ENCODE measurements at places on chromosomes 6 and 20.

- DNase-seq: no peak
Measured at GRCh38 chr6:96878143-96878542, 19.5 kb downstream of the NDUFAF4 start.

DNA sequence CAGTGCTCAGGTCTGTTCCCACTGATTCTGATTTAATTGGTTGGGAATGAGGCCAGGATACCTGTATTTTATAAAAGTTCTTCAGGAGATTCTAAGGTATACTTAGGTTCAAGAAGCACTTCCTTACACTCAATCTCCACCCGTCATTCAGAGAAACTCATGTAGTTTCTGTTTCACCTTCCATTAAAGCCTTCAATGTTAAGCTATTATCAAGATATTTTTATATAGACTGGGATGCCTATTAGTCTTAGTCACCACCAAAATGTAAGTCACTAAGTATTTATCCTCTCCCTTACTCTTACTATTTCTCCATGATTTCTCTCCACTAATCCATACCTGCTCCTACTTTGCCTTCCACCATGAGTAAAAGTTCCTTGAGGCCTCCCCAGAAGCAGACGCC lies 38.1 kb upstream of the GCLC start:
- no peak for DNase-seq

DNA sequence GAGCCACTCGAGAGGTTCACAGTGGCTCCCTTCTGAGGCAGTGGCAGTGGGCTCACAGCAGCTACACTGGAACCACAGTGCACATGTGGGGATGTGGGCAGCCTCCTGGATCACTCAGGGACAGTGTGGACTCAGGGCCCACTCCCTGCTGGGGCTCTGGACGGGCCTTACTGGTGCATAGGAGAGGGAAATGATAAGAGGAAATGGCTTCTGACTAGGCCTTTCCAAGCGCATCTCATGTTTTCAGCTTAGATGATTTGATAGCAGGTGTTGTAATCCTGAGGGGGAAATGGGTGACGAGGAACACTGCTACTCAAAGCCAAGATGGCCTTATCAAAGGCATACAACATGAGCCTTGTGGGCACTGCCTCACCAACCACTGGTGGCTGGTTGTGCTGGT lies 44.0 kb downstream of the PANK2 start:
- DNase-seq: no peak

DNA sequence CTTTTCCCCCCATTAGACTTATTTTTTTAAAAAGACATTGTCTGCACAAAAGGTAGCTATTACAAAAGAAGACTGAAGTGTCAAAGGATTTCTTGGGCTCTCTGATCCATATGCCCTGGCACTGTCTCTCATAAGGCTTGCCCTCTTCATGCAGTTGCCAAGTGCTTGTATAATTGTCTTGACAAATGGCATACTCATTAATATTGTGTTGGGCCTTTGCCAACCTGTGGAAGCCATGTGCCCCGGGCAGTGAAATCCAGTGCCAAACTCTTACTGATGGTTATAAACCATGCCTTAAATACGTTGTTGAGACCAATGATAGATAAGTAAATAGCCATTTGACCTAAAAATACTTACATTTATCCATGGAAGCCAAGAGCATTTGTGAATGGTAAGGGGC lies 98.1 kb downstream of the FARS2 start:
- DNase-seq: no peak

DNA sequence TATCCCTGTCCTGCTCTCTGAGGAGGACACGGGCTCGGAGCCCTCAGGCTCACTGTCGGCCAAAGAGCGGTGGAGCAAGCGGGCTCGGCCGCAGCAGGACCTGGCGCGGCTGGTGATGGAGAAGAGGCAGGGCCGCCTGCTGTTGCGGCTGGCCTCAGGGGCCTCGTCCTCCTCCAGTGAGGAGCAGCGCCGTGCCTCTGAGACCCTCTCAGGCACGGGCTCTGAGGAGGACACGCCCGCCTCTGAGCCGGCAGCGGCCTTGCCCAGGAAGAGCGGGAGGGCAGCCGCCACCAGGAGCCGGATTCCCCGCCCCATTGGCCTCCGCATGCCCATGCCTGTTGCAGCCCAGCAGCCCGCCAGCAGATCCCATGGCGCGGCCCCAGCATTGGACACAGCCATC lies 14.2 kb upstream of the SLC22A7 start:
- no peak for DNase-seq

DNA sequence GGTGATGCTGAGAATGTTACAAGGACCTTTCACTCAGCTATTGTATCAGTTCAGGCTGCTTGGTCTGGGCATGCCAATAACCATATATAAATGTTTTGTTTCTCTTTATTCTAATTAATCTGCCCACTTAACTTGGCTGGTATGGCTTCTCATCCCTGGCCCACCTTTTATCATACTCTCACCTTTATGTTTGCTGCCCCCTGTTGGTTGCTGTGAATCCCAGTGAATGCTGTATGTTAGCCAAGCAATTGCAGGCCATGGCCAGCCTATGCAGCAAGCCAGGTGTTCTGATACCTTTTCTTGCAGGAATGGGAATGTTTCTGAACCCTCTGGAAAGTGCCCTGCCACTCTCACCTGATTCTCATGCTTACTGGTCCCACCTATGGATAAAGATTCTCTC lies 54.6 kb downstream of the PCSK2 start:
- no peak for DNase-seq

DNA sequence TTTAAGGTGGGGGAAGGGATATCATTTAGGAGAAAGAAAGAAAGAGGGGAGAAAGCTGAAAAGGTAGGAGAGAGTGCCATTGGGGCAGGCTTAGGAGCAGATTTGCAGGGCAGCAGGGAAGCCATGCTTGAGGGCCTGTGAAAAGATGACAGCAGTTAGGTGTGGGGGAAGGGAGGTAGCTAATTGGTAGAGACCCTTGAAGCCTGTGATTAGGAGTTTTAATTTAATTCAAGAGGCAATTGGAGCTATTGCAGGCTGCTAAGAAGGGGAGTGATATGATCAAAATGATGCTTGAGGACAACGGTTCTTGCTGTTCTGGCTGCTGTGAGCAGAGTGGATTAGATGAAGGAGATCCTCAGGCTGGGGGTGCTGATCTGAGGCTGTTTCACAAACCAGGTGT lies 24.5 kb upstream of the SEC63 start:
- DNase-seq: no peak

- no peak for DNase-seq
Measured at GRCh38 chr6:156821707-156822106, 44.5 kb downstream of the ARID1B start.

- DNase-seq: peak; percentile 57
Measured at GRCh38 chr6:3848925-3849605, at the start of gene FAM50B. FAM50B (plus strand) TSS chr6:3849373; CDS start chr6:3849812, 439 bp downstream.

DNA sequence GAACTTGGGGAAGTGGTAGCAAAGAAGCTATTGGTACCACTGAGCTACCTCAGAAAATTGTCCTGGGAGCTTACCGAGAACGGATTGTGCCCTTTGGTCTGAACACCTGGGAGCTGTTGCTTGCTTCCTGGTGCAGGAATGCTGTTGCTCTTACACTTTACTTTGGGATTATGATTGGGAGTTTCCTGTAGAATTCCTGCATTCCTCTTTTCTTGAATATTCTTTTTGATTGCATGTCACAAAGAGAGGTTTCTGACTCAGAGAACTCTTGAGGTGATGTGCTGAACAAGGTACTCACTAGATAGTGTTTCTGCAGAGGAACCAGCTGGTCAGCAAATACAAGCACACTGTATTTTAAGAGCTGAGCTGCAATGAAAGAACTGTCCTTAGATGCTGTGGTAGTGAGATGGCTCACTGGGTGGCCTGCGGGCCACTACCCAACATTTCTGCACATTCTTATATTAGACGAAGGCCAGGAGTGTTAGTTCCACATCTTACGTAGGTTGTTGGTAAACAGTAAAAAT lies 35.0 kb downstream of the LRRC1 start:
- no peak for DNase-seq

GRCh38 chr6:108760126-108761050 lies 87.8 kb upstream of the ARMC2 start:
- no peak for DNase-seq

- DNase-seq: no peak
Measured at GRCh38 chr6:42255050-42255449, 37.4 kb upstream of the MRPS10 start.

GRCh38 chr6:83459663-83460062 lies 28.8 kb upstream of the ME1 start:
- DNase-seq: no peak

DNA sequence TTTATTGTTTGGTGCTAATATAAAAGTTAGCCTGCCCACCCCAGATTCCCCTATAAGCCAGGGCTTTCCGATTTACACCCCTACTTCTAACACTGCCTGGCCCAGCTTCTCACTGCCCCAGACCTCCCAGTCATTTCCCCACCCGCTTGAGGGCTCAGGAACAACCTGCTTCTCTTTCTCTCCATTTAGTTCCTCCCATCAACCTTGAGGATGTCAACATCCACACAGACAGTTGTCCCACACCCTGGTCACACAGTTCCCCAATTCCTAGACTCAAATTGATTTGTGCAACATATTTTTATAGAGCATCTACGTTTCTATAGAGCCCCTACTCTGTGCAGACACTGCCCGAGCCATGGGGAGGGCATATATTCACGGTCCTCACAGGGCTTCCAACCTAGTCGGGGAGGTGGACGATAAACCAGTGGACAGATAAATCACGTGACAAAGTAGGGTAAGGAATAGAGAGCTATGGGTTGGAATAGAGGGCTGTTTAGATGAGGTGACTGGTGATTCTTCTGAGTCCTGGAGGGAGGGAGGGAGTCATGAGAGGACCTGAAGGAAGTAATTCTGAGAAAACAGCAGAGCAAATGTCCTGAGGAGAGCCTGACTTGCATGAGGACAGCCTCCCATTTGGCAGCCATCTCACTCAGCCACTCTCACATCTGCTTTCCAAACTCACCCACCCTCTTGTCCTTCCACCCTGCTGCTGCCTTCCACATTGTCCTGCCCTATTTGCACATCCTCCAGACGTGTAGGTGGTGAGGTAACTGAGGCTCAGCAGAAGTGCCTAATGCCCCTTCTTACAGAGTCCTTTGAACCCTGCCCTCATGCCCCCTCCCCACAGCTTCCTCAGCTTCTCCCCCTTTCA lies 6.3 kb downstream of the GABRR2 start:
- DNase-seq: no peak

DNA sequence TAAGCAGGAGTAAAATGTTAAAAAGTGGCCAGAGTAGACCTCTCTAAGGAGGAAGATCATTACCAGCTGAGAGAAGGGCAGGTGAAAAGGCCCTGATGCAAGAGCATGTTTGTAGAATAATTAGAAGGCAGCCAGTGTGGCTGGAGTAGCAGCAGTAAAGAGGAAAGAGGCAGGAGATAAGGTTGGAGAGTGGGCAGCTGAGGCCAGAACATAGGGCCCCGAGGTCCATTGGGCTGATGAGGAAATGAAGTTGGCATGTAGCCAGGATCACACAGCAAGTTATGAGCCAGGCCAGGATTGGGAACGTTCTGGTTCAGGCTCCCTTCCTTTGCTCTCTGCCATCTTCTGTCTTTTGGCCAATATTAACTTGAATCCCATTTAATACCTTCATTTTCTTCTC lies 51.6 kb downstream of the RALY start:
- no peak for DNase-seq

GRCh38 chr6:159169557-159170332 lies 545 bp downstream of the FNDC1 start:
- DNase-seq: no peak

GRCh38 chr6:160102956-160103824 lies 18.4 kb upstream of the SLC22A1 start:
- DNase-seq: no peak

DNA sequence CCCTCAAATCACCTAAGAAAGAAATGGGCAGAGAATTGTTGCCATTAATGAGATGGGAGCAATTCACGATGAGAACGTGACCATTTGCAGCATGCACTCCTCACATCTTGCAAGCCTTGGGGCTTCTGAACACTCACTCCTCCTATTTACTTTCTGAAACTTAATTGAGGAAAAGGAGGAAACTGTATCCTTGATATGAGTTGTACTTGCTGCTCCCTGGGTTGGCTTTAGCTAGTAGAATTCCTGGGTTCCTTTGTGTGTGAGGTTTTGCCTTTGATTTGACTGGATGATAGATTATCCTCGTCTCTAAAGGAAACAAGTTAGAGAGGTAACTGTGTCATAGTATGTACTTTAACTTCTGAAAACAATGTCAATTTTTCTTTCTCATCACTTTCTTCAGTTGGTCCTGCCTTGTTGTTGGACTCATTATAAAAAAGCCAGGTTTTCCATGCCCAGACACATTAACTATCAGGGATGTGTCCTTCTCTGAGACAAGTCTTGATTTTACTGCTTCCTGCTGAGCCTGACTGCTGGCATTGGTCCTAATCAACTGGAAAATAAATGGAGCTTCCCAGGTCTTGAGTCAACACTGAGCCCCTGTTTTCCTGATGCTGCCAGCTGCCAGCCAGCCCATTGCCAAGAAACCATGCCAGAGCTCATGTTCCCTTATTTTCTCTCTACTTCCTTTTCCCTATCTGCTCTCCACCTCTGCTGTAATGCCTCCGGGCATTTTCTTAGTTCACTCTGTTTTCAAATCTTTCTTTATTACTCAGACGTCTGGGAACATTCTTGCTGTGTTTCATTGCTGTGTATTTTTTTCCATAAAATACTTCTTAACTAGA lies 6.0 kb upstream of the MRAP2 start:
- no peak for DNase-seq

- DNase-seq: no peak
Measured at GRCh38 chr6:23784301-23784919, 341.6 kb upstream of the NRSN1 start.

DNA sequence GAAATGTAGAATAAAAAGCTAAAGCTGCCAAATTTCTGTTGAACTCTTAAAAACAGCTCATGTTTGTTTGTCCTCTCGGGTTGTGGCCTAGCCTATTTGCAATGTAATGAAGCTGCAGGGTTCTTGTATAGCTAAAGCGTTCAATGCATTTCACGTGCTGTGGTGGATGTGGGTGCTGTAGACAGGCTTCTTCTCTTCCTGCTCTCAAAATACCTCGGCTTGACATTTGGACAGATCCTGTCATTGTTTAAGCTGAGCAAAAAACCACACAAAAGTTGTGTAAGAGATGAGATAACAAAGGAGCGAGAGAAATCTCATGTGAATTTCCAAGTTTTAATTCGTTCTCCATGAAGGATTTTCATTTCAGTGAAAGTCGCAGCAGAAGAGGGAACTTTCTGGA lies 196.3 kb upstream of the UST start:
- no peak for DNase-seq
